ENCODE measurements at places on chromosomes 13 and 19.

GRCh38 chr13:110536006-110536693, 25.4 kb downstream of the RAB20 start:
- DNase-seq: no peak

DNA sequence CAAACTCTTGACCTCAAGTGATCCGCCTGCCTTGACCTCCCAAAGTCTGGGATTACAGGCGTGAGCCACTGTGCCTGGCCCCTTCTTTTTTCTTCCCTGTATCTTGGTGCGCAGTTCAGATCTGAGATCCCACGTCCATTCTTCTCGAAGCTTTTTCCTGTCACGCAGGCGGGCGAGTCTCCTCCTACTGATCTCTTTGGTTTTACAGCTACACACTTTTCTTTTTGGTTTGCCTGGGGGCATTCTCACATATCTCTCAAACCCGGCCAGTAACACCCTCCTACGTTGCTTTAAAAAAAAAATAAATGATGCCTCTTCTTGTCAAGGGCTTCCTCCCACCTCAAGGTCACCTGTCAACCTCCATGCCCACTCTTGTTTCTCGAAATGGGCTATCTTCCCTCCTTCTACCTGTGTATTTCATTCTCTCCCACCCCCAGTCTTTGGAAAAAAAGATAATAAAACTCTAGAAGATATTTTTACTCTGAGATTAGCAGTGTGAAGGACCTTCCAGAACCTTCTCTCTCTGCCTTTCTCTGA, 12.1 kb downstream of the TMPRSS9 start:
- no peak for DNase-seq

GRCh38 chr19:2469102-2469914, 6.6 kb upstream of the GADD45B start:
- no peak for DNase-seq

DNA sequence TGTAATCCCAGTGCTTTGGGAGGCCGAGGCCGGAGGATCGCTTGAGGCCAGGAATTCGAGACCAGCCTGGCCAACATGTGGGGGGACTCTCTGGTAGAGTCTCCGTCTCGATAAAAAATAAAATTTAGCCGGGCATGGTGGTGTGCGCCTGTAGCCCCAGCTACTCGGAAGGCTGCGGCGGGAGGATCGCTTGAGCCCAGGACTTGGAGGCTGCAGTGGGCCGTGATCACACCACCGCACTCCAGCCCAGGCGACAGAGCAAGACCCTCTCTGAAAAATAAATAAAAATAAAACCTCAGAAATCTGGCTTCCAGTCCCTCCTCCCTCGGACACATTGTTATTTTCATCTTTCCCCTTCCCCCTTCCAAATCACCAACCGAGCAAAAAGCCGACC, 332 bp downstream of the IRGQ start:
- no peak for DNase-seq

DNA sequence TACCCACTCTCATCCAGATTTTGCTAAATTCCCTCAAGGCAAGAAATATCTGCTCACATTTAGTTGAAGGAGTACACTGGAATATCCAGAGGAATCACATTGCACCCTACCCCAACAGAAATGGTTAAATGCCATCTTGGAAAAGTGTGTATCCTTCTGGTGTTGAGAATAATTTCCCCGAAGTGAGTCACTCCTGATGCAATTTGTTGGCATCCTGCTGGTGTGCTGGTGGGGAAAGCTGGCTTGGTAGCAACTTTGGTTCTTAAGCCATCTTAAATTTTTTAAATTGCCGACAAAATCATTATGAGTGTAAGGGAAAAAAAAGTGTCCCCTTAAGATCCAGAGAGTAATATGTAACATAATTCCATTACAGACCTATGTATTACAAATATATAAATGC, 337.3 kb upstream of the DACH1 start:
- no peak for DNase-seq

GRCh38 chr19:16160943-16161560, 12.3 kb downstream of the CIB3 start:
- DNase-seq: peak; percentile 49

DNA sequence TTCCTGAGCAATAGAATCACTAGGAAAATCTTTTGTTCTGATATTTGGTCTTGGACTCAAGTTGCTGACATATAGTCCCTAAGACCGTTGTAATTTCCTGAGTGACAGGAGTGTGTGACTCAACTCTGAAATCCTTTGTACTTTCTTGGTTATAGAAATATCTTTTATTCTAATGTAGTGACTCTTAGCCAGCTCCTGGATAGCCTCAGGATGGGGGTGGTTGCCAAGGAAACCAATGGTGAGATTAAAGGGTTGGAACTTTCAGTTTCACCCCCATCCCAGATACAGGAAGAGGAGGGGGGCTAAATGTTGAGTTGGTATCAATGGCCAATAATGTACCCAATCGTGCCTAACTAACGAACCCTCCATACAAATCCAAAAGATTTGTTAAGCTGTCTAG, 41.8 kb downstream of the MBD3L2B start:
- DNase-seq: no peak

DNA sequence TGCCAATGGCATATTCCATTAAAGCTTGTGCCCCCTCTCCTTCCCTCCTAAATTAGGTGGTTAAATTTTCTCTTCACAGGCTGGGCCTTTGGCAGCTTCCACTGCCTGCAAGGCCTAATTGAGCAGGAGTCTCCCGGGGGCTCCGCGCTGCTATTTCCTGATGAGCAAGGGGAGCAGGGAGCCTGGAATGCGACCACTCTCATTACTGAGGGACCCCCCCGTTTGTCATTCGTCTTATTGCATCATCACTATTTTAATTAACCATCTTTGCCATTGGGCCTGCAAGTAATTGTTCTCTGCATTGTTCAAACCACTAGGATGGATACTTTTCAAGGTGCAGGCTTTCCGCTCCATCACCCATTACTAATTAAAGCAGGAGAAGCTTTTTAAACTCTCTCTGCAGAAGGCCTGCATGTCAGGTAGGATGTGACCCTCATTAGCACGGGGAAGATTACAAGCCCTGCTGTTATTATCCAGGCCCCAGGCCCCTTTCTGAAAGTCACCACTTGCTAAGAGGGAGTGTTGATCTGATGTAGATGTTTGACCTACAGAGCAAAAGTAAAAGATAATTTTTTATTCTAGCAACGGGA, 142.3 kb downstream of the OXGR1 start:
- no peak for DNase-seq

DNA sequence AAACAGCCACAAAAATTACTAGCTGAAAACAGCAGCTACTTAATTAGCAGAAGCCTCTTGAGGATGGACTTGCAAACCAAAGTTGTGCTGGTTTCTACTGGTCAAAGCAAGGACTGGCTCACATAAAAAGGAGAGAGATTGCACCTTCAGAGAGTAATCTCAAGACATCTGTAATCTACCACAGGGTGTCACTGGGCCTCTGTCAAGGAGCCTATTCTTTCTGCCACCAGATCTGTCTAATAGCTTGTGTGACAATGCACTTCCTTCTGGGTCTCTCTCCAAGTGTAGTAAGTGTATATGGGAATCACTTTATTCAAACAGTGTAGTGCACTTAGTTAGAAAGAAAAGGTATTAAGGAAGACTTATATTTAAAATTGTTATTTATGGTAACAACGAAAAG, 24.4 kb upstream of the ZNF561 start:
- DNase-seq: no peak

DNA sequence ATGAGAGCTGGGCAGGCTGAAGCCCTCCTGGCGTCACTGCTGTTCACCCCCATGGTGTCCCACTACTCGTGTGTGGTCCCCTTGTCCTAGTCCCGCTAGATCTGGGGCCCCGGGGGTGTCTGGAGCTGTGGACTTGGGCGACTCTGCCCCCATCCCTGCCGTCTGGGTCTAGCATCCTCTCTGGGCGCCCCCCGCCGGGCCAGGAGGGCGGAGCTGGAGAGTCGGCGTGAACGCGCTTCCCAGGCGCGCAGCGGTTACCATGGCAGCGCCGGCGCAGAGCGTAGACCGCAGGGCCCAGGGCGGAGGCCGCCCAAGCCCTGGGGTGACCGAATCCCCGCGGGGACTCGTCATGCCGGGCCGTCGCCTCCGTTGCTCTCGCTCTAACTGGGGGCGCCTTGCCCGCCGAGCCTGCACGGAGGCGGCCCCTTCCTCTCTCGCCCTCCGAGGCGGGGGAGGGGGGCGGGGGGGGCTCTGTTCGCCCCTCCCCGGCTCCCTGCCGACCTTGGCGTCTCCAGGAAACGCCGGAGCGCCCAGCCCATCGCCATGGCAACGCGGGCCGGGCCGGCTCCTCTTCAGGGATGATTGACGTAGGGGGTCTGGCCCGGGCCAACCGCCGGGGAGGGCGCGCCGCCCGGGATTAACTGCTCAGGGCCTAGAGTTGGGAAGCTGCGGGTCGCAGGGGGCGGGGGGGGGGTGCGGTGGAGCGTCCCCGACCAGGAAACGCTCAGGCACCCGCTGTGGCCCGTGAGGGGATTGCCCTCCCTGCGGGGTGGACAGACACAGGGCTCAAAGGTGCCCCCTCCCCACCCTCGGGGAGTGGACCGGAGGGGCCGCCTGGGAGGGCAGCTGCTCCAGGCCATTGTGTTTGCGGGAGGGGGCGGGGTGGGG, 8.9 kb downstream of the ISYNA1 start:
- peak; percentile 65 for DNase-seq

DNA sequence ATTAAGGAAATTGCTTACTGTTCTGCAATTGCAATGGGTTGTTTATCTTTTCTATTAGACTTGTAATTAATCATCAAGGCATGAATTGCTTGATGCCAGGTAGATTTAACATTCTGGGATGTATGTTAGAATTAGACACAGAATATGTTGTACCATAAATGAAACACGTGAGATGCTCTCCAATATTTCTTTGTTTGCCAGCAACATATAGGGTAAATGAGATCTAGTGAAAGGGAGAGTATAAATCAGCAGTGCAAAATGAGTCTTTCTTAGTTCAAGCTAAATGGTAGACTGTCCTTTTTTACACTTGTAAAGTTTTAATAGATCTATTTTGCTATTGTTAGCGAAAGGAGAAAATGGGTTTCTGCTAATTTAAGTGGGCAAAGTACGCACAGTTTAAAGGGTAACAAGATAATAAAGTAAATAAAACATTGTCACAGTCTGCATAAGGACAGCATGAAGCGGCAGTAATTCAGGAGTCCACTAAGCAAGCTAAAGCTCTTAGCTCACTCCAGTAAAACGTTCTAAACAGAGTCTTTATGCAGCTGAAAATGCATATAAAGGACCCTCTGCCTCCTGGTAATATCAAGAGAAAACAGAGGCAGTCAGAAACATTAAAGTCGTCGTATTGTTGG, 1137.1 kb downstream of the OLFM4 start:
- no peak for DNase-seq

- DNase-seq: no peak
Observed at GRCh38 chr19:13788991-13789390, 6.3 kb upstream of the ZSWIM4 start.

DNA sequence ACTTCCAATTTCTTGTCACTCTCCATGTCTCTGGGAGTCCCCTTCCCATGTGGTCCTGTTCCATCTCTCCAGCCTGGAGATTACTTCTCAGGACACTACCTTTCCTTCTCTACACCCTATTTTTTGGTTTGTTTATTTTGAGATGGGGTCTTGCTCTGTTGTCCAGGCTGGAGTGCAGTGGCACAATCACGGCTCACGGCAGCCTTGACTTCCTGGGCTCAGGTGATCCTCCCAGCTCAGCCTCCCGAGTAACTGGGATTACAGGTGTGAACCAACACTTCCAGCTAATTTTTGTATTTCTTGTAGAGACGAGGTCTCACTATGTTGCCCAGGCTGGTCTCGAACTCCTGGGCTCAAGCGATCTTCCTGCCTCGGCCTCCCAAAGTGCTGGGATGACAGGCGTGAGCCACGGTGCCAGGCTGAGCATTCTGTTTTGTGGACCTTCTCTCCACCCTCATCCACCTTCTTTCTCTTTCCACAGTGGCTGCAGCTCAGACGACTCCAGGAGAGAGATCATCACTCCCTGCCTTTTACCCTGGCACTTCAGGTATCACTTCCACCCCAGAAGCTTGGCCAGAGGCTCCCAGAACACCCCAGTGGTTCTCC, 644 bp downstream of the HCST start:
- DNase-seq: no peak

GRCh38 chr19:8025316-8025715, 19.9 kb upstream of the ELAVL1 start:
- no peak for DNase-seq

DNA sequence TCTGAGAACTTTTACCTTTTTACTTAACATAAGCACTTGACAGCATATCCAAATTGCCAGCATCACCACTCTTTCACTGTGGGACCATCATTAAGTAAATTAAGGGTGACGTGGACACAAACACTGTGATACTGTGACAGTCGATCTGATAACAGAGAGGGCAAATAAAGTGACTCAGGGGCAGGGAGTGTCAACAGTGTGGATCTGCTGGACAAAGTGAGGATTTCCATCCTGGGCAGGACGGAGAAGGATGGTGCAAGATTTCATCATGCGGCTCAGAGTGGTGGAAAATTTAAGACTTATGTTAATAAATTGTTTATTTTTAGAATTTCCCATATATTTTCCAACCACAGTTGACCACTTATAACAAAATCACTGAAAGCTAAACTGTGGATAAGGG, 60.0 kb upstream of the WDFY2 start:
- no peak for DNase-seq

DNA sequence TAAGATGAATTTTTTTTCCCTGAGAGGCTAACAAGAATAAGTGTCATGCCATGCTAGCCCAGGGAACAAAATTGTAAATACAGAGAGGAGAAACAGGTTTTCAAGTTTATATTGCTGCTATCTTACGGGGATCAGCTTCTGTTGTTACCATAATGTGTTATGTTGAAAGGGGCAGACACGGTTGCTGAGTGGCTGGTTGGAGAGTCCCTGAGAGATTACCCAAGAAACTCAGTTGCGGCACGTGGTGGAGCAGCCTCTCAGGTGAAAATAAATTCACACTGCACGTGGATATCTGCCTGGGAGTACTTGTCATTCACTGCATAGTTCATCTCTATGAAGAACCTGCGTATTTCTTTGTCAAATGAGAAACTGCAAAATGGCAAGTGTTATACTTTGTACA, 293.6 kb downstream of the TDRD3 start:
- no peak for DNase-seq

DNA sequence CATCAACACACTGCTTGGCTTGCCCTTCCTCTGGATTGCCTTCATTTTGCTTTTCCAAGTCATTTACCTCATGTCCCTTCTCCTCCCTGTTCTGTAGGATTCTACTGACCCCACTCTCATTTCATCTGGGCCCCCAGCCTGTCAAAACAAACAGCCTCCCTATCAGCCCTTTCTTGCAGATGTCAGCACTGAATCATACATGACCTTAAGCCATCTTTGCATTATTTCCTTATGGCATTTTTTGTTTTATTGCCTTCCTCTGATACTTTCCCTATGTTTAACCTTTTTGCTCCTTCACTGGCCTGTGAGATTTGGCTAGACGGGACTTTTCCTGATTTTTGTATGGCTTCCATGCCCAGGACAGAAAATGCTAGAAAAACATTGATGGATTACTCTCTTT, 8.7 kb downstream of the LRCH1 start:
- no peak for DNase-seq

- DNase-seq: no peak
Observed at GRCh38 chr13:43299374-43299773, 276.0 kb downstream of the DNAJC15 start.
